Activated CD4-positive, alpha-beta memory T cell treated with anti-CD3 and anti-CD28 coated beads for 36 hours (primary cell): ENCODE measurements at places on chromosomes 6 and 20. TPM values are rescaled to one million over a fixed set of nuclear protein-coding genes. Genes with fewer than 3 reads are reported as not detected.
A peak's percentile ranks its signal among the peaks of the same experiment; 100 is the strongest.

DNA sequence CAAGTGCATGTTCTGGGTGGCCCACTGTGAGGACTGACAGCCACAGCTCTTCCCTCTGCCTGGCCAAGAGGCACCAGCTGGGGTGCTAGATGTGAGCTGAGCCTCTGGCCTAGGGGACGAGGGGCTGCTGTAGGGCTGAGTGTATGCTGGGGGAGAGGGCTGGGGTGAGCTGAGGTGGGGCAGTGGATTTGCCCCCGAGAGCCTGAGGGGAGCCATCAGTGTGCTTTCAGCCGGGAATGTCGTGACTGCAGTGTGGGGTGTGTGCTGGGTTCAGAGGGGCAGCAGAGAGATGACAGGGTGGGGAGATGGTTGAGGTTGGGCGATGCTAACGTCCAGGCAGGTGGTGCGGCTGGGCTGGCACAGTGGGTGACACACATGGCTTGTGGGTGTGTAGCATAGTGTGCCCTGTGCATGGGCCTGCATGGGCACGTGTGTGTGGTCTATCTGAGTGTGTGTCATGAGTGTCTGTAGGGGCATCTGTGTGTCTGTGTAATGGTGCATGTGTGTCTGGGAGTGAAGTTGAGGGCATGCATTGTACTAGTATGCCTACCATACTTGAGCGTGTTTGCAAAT lies 46.0 kb upstream of the BLCAP start:
- no peak overlapping the region for H3K4me3 ChIP-seq
- no peaks in the 10 kb centered on the region for H3K36me3 ChIP-seq
- DNase-seq: no peak
- H3K27ac ChIP-seq: no peak overlapping the region
- no peaks in the 10 kb centered on the region for H3K4me1 ChIP-seq

DNA sequence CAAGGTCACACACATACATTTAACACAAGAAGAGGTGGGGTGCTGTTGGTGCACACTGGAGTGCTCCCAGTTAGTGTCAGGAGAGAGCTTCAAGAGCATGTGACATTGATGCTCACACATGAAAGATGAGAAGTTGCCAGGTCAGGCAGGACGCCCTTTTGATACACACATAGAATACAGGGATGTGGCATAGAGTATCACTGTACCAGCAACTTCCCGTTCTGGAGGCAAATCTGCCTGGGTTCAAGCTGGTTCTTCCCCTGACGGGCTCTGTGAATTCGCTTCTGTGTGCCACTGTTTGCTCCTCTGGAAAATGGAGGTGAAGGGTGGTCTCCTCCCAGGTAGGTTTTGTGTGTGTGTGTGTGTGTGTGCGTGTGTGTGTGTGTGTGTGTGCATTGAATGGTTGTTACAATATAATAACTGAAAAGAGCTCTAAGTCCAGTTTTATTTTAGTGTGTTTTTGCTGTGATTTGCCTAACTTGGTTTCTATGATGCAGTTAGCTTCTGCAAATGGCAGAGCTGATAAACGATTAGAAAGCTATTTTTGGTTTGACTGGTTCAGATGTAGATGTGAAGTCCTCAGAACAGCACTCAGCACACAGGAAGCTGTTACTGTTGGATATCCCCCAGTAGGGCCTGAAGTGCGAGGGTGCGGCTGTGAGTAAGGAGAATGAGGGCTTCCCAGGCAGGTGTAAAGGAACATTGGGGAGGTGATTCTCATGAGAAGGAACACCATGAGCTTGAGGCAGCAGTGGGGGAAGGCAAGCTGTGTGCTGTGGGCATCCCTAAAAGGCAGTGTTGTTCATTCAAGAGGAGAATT lies 53.4 kb downstream of the HIVEP1 start:
- DNase-seq: peak; percentile 48
- H3K4me3 ChIP-seq: no peak overlapping the region
- peak overlapping the region; percentile 62 for H3K27ac ChIP-seq
- H3K36me3 ChIP-seq: peaks cover 3% of the 10 kb centered on the region
- peaks cover 55% of the 10 kb centered on the region for H3K4me1 ChIP-seq

DNA sequence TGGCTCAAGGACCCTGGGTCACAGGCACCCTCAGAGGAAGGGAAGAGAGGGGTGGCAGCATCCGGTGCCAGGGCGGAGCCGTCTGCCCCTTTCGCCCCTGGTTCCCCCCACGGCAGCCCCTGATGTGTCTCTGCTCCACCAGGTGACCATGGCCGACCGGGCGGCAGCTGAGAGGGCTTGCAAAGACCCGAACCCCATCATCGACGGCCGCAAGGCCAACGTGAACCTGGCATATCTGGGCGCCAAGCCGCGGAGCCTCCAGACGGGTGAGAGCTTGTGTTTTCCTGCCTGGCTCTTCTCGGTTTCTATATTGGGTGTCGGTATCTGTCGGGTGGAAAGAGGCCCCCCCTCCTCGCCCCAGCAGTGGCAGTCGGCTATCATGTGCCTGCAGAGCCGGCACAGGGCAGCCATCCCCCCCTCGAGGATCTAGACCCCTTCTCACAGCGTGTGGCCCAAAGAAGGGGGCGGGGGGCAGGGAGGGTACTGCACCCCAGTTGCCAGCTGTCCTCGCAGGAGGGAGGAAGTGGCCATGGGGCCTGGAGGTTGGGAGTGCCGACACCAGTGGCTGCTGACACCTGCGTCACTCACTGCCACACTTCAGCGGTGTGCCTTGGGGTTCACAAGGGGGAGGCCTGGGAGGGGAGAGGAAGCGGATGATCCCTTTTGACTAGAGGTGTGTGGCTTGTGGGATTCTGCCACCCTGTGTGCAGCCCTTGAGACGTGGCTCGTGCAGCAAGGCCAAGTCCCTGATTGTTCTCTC lies 1.5 kb downstream of the RBM38 start:
- peak overlapping the region; percentile 95 for H3K4me3 ChIP-seq
- H3K36me3 ChIP-seq: peaks cover 55% of the 10 kb centered on the region
- H3K4me1 ChIP-seq: peaks cover 56% of the 10 kb centered on the region
- peak; percentile 90 for DNase-seq
- H3K27ac ChIP-seq: peak overlapping the region; percentile 97

DNA sequence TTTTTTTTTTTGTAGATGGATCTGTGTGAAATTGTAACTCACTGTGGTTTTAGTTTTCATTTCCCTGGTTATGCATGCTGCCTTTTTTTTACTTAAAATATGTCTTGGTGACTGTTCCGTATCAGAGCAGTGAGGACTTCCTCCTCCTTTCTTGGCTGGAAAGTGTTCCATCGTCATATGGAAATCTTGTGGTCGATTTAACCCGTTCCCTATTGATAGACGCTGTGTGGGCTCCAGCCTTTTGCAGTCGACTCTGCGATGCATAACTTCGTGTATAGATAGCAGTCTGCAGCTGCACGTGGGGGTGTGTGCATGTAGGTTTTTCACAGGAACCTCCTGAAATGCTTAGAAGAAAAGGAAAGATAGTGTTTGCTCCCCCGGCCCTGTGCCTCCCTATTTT lies 28.1 kb upstream of the PNPLA1 start:
- peaks cover 9% of the 10 kb centered on the region for H3K4me1 ChIP-seq
- H3K27ac ChIP-seq: no peak overlapping the region
- H3K27me3 ChIP-seq: peaks cover 6% of the 10 kb centered on the region
- no peak for DNase-seq

DAAM2 gene
- total RNA-seq: not detected

GRCh38 chr6:27994616-27995015 lies 37.6 kb downstream of the OR2B6 start:
- no peaks in the 10 kb centered on the region for H3K4me1 ChIP-seq
- no peak overlapping the region for H3K27ac ChIP-seq
- H3K36me3 ChIP-seq: no peaks in the 10 kb centered on the region
- H3K4me3 ChIP-seq: no peak overlapping the region

SLC13A3 gene
- not detected for total RNA-seq

DNA sequence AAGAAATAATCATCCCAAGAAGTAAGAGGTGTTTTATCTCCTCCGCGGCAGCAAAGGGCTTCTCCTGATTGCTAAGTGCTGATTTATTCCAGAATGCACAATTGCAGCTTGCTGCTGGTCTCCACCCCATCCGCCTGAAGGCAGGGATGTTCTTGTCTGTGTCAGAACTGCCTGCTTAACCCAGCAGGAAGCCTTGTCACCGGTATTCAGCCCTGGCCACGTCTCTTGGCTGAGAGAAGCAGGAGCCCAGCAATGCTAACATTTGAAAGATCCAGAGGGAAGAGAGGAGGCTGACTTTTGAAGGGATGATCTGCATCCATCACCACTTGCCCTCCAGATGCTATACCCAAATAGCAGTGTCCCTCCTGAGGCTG lies 4.2 kb downstream of the SCML4 start:
- H3K4me1 ChIP-seq: peaks cover 83% of the 10 kb centered on the region
- peak overlapping the region; percentile 86 for H3K4me3 ChIP-seq
- H3K27ac ChIP-seq: peak overlapping the region; percentile 80
- DNase-seq: peak; percentile 63
- H3K36me3 ChIP-seq: no peaks in the 10 kb centered on the region

FAM184A gene
- 10.8 TPM for total RNA-seq

LBP gene
- total RNA-seq: not detected

GRCh38 chr6:20652299-20653084 lies 118.2 kb downstream of the CDKAL1 start:
- DNase-seq: no peak
- H3K27ac ChIP-seq: no peak overlapping the region
- no peaks in the 10 kb centered on the region for H3K27me3 ChIP-seq
- H3K4me1 ChIP-seq: peaks cover 15% of the 10 kb centered on the region

DNA sequence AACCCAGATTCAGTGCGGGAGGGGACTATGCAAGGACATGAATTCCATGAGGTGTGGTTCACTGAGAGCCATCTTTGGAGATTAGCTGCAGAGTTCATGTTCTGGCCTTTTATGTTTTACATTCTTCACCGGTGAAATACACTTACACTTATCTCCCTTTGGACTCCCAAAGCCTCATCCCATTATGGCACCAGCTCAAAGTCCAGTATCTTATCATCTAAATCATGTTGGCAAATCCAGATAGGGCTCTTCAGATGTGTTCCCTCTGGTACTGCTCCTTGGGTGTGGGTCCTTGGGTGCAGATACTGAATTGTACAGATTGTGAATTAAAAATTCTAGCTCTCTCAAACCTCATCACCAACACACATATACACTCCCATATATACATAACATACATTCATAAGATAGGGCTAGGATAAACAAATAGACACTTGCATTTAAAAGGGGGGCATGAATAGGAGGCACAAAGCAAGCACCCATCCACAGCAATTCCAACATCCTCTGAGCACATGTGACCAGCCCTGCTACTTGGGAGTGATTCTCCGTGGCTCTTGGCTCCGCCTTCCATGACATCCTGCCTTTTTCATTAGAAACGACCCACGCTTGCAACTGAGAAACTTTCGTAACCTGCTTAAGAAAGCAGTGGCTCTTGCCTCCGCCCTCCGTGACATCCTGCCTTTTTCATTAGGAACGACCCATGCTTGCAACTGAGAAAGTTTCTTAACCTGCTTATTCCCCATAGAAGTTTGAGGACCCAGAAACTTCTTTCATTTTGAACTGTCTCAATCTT lies 53.6 kb upstream of the LRRC1 start:
- H3K4me1 ChIP-seq: peaks cover 13% of the 10 kb centered on the region
- H3K36me3 ChIP-seq: no peaks in the 10 kb centered on the region
- peak overlapping the region; percentile 20 for H3K4me3 ChIP-seq
- no peak overlapping the region for H3K27ac ChIP-seq
- H3K27me3 ChIP-seq: peaks cover 3% of the 10 kb centered on the region

GRCh38 chr6:14353798-14354197 lies 236.2 kb downstream of the CD83 start:
- H3K36me3 ChIP-seq: no peaks in the 10 kb centered on the region
- no peak overlapping the region for H3K4me3 ChIP-seq
- peaks cover 2% of the 10 kb centered on the region for H3K4me1 ChIP-seq
- no peak overlapping the region for H3K27ac ChIP-seq
- DNase-seq: no peak

DNA sequence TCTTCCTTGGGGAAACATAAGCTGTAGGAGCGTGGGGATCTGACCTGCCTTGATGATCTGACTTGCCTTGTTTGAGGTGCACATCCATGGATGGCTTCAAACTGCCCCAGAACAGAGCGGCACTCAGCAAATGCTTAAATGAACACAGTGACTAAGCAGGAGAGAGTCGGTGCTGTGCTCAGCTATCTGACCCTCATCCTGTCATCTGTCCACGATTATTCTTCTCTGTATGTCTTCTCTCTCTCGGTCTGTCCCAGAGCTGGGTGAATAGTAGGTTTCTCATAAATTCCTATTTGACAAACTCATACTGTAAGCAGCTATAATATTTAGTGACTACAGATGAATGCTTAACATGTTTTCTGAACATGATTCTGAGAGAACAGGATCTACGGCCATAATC lies 37.3 kb downstream of the TRAM2 start:
- peaks cover 1% of the 10 kb centered on the region for H3K36me3 ChIP-seq
- DNase-seq: no peak
- no peak overlapping the region for H3K27ac ChIP-seq

UFL1 gene
- 29.7 TPM for total RNA-seq

- no peaks in the 10 kb centered on the region for H3K27me3 ChIP-seq
- peaks cover 5% of the 10 kb centered on the region for H3K36me3 ChIP-seq
Measured at GRCh38 chr6:142885182-142885867, 59.7 kb downstream of the HIVEP2 start.

DNA sequence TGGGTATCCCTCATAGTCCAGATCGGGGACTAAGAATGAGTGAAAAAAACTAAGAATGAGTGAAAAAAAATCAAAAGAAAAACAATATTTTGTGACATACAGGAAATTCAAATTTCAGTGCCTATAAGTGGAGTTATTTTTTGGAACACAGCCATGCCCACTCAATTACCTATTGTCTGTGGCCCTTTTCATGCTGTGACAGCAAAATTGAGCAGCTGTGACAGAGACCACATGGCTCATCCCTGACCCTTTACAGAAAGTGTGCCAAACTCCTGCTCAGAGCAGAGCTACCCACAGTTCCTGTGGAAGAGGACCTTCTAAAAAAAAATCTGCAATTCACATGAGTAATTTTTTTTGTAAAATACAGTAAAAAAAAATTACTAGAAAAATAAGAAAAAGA lies 1.4 kb downstream of the NCR2 start:
- no peaks in the 10 kb centered on the region for H3K27me3 ChIP-seq
- H3K36me3 ChIP-seq: no peaks in the 10 kb centered on the region
- H3K27ac ChIP-seq: no peak overlapping the region
- H3K4me1 ChIP-seq: peaks cover 24% of the 10 kb centered on the region
- DNase-seq: no peak

- peaks cover 39% of the 10 kb centered on the region for H3K4me1 ChIP-seq
- peak overlapping the region; percentile 38 for H3K27ac ChIP-seq
- H3K36me3 ChIP-seq: no peaks in the 10 kb centered on the region
- H3K27me3 ChIP-seq: no peaks in the 10 kb centered on the region
- H3K4me3 ChIP-seq: peak overlapping the region; percentile 34
Measured at GRCh38 chr20:49668181-49668877, 45.3 kb downstream of the B4GALT5 start.
